ENCODE measurements at places on chromosomes 2 and 18.

DNA sequence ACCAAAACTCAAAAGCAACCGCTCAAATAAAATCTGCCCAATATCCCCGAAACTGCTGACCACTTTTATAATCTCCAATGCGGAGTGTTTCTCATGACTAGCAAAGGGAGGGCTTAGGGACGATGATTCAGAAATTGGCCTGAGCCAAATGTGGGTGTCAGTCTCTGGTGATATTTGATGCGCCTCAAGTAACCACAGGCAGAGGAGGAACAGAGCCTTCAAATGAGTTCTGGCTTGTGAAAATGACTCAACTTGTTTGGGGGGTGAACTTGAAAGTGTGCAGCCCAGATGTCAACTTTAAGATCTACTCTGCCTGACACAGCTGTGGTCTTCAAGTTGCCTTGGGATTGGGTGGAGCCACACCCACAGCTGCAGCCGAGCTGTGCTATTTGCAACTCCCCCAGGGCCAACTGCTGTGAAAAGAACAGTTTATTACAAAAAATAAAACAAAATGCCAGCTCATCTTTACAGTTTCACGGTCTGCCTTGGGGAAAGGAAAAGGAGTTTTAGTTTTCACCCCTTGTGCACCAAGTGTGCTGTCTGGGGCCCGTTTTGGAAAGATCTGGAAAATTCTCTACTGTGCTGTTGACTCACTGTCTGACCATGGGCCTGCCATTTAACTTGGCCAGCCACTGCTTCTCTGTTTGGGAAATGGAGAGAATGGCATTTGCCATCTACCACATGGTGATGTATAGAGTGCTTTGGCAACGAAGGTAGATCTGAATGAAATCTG is 222.1 kb downstream of the MTX2 start:
- peak; percentile 56 for DNase-seq

DNA sequence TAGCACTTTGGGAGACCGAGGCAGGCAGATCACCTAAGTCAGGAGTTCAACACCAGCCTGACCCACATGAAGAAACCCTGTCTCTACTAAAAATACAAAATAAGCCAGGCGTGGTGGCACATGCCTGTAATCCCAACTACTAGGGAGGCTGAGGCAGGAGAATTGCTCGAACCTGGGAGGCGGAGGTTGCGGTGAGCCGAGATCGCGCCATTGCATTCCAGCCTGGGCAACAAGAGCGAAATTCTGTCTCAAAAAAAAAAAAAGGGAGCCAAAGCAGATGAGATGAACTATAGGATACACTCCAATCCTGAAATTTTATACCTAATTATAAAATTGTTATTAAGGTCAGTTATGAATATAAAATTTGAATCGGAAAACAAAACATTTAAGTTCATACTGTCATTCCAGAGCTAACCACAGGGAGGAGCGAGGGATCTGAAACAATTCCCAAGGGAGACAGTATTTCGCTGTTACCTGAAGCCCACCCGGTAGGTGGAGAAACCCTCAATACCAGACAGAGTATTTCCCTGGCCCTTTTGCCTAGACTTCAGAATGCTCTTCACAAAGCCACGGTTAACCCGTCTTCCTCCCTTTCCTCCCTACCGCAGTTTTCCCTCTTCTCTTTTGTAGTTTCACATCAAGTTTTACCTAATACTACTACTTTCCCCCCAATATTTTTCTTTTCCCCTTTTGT is 1.4 kb downstream of the PPM1G start:
- DNase-seq, result no peak

DNA sequence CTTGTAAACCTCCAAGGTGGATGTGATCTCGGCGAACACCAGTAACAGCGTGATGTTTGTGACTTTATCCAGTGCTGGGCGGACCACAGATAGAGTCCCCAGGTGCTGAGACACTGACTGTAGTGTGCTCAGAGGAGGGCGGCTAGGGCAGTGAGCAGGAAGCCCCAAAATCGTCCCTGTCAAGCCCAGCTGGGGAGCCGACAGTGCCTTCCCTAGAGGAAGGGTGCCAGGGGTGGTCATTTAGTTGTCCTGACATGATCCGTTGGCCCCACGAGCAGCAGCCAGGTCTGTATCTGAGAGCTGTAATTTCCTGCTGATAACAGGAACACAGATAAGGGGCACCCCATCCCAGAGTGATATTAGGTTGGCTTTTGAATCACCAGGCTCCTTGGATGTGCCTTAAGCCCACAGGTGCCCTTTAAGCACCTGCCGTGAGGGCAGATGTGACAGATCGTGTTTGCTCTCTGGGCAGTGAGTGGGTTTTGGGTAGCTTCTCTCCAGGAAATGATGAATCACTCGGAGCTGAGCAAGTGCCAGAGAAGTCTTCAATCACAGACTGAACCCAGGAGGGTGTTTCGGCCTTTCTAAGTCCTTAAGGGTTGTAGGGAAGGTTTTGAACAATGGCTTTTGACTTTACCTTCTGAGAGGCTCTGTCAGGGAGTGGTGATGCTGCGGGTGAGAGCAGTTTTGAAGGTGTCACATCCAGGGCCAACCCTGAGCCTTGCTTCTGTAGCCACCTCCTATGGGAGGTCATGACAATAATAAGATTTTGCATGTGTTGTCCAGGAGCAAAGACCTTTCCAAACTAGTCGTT is 7.7 kb downstream of the LPIN1 start:
- no peak for DNase-seq

- no peak for DNase-seq
Measured at GRCh38 chr18:43780782-43781340, 503.6 kb upstream of the SYT4 start.

GRCh38 chr2:160664603-160665140 is 171.1 kb upstream of the RBMS1 start:
- no peak for DNase-seq

DNA sequence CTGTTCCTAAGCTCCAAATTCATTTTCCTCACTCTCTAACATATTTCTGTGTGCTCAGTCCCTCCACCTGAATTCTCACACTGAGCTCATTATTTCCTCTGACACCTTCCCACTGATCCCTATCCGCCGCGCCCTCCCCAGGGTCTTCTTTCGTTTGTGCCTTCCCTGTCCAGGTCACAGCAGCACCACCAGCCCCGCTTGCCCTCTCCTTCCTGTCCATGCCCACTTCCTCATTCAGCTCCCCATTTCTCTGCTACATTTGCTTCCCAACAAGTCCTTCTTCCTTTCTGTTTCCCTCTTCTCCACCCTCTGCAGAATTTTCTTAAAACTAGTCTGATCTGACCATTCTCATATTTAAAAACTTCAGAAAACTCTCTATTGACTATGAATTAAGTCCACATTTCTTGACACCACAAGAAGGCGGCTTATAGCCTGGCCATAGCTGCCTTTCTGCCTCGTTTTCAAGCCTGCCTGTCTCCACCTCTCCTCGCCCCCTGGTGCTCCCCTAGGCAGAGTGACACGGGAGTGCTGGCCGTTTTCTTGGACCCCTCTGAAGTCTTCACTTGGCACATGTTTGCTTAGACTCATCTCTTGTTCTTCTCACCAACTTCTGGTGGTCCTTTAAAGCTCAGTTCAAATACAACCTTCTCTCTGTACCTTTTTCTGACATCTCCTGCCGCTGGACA is 138.7 kb upstream of the BOD1L2 start:
- no peak for DNase-seq

GRCh38 chr2:84417453-84418145 is 41.5 kb downstream of the SUCLG1 start:
- DNase-seq, result no peak

- DNase-seq, result peak; percentile 58
Measured at GRCh38 chr18:11518788-11519685, 90.4 kb upstream of the SLC35G4 start.

DNA sequence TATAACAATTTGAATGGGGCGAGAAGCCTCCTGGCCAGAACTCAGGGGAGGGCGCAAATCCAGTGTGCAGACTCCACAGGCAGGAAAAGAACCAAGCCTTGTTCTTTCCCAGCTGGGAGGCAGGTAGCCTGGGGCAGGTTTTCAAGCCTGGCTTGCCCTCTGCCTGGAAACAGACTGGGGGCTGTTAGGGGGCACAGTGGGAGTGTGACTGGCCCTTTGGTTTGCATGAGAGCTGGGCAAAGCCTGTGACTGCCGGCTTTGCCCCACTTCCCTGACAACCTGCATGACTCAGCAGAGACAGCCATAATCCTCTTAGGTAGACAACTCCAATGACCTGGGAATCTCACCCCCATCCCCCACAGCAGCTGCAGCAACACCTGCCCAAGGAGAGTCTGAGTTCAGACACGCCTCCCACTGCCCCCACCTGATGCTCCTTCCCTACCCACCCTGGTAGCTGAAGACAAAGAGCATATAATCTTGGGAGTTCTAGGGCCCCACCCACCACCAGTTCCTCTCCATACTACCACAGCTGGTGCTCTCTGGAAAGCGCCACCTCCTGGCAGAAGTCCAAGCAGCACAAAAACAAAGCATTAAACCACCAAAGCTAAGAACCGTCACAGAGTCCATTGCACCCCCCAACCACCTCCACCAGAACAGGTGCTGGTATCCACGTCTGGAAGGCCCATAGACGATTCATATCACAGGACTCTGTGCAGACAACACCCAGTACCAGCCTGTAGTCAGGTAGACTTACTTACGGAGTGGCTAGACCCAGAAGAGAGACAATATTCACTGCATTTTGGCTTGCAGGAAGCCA is 402.5 kb downstream of the STK39 start:
- DNase-seq, result no peak

DNA sequence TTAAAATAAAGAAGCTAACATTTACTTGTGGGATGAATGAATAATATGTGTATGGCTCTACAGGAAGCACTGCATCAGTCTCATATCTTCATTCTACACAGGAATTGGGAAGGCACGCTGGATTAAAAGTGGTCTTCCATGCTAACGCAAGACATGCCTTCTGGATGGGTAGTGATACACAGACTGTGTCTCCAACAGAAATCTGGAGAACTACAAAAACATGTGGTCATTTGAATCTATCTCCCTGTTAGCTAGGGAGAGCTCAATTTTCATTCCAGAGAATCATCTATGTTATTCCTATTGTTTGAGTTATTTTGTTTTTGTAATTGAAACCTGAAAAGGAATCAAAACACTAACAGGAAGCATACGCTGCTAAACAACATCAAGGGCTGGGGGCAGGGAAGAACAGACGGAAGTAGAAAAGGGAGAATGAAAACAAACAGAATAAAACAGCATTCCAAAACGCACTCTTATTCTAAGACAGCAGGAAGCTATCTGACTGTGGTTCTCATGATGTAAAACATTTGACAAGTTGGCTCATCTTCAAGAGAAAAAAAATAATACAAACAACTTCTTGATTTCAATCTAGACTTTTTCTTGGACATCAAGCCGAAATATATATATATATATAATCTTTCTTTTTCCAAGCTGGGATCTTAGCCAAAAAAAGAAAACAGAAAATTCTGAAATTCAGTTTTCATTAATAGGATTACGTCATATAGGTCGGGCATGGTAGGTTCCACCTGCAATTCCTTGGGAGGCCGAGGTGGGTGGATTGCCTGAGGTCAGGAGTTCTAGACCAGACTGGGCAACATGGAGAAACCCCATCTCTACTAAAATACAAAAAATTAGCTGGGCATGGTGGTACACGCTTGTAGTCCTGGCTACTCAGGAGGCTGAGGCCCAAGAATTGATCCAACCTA is 31.5 kb upstream of the ASNSD1 start:
- DNase-seq, result no peak

DNA sequence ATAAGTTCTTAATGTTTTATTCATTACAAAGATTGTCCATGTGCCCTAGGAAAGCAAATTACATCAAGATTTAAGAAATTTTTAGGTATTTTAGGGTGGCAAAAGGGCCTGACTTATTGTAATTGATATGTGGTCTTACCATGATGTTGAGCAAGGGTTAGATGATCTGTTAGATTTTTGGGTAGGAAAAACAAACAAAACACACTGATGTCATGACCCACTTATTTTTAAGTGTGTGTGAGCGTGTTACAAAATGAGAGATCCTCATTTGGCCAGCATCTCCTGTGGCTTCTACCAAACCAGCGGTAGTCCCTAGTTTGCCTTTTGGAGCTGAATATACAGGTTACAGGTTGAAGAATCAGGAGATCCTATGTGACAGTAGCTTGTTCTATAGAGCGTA is 89.8 kb upstream of the ITGB6 start:
- DNase-seq, result no peak

- no peak for DNase-seq
Measured at GRCh38 chr18:37497853-37498518, 67.6 kb downstream of the CELF4 start.

All from GM12891 (cell line).